GM12878 (cell line): ENCODE measurements at places on chromosomes 6 and 20.

- DNase-seq = no peak
Measured at GRCh38 chr6:26053992-26054780, 33.0 kb upstream of the HFE start.

DNA sequence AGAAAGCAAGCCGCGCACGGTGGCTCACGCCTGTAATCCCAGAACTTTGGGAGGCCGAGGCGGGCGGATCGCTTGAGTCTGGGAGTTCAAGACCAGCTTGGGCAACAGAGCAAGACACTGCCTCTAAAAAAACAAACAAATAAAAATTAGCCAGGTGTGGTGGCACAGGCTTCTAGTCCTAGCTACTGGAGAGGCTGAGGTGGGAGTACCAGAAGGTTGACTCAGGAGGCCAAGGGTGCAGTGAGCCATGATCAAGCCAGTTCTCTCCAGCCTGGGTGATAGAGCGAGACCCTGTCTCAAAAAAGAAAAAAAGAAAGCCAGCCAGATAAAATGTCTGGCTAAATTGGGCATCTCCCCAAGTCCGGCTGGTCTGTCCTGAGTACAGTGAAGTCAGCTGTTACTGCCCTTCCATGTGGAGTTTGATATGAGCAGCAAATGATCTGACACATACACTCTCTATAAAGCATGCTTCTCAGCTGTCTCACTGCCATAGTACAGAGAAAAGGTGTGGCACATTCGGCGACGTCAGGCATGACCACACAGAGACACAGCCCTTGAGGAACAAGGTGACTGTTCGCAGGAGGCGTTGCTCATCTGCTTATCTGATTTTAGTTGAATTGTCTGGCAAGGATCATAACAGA, 13.0 kb downstream of the CD83 start:
- no peak for DNase-seq

- no peak for DNase-seq
Measured at GRCh38 chr6:31270788-31271640, 878 bp downstream of the HLA-C start.

- no peak for DNase-seq
Measured at GRCh38 chr6:107818272-107818671, 5.8 kb downstream of the SCML4 start.
